Epithelial cell of proximal tubule (primary cell): ENCODE measurements at places on chromosomes 6 and 20.

- no peak for DNase-seq
Measured at GRCh38 chr6:163386329-163386908, 28.1 kb upstream of the QKI start.

DNA sequence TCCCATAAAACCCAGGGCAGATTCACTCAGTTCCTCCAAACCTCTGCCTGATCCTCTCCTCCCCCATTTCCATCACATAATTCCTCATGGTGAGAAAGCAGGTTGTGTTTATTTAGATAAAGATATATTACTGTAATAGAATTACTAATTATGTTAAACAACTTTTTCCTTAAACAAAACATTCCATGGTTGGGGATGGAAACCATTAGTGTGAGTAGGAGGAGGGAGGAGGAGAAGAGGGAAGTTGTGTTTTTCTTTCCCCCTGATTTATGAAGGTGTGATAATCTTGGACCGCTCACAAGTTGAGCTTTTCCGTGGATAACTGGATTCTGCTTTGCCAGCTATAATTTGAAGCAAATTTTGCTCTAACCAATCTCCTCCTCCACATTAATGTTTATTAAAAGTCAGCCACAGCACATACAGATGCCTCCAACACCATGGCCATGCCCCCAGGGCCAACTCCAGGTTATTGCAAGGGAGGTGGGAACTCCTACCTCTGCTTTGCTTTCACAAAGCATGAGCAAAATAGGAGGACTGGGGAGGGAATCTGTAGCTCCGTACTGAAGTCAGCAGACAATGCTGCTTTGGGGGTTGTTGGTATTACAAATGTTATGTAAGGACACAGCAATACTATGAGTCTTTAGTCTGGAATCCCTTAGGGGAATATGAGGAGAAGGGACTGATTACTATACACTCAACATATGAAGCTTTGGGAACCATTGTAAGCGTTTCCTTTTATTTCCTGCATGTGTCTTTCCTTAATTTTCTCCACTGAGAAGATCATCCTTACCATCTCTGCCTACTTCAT, 542.0 kb downstream of the DHX35 start:
- DNase-seq = no peak

- no peak for DNase-seq
Measured at GRCh38 chr20:59515013-59515905, 89.1 kb upstream of the PHACTR3 start.

DNA sequence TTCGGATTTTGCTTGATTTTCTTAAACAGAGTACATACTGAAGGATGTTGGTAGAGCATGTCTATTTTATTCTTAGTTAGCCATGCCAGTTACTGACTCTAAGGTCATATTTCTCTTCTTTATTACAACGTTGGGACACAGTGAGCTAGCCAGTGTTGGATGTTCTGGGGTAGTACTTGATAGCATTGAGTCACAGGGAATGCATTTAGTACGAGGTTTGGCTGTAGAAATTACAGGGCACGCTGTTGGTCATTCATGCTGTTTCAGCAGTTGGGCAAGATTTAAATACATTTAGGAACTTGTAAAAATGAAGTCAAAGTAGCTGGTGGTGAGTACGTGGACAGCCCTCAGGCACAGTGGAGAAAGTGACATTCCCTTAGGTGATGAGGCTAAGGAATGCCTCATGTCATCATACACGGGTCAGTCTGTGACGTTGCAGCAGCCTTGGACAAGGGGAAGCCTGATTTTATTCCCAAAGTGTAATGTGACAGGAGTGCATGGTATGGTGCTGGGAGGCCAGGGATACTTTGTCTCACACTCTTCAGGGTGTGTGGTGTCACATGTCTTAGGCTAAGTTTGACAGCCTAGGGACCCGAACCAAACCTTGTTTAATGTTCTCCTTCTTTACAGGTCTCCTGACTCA, 57.7 kb upstream of the SLC22A1 start:
- DNase-seq = no peak

- no peak for DNase-seq
Measured at GRCh38 chr6:141024526-141024925, 1108.2 kb upstream of the GJE1 start.

DNA sequence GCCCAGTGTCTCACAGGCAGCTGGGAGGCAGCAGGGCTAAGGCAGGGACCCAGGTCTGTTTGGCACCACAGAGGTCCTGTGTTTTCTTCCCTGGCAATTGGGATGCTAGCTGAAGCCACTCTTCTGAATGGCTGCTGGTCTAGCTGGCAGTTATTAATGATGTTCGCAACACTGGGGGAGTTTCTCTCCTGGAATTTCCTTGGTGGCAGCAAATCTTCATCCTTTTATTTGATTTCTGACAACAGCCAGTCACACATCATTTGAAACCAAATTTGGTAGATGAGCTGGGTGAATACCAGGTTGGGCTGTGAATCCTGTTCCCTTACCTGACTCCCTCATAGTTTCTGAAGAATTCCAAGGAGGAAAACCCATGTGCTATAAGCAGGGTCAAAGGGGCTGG, 40.8 kb upstream of the SLC4A11 start:
- DNase-seq = no peak

GRCh38 chr6:12844284-12845223, 128.0 kb downstream of the PHACTR1 start:
- DNase-seq = peak; percentile 2

DNA sequence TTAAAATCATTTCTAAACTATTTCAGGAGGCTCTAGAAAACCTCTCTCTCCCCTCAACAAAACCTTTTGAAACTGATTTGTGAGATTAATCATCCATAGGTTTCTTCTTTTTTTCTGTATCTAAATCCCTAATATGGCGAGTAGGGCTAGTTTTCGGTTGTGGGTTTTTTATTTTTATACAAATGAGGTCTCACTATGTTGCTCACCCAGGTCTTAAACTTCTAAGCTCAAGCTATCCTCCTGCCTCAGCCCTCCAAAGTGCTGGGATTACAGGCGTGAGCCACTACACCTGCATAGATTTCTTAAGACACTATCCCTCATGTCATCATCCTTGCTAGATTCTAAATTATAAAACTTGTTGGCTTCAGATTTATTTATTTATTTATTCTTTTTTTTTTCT, 43.9 kb downstream of the ORC3 start:
- DNase-seq = no peak

GRCh38 chr20:20734475-20734948, 22.1 kb upstream of the RALGAPA2 start:
- DNase-seq = no peak

- DNase-seq = peak; percentile 18
Measured at GRCh38 chr6:48765352-48765961, 654.5 kb upstream of the PTCHD4 start.

DNA sequence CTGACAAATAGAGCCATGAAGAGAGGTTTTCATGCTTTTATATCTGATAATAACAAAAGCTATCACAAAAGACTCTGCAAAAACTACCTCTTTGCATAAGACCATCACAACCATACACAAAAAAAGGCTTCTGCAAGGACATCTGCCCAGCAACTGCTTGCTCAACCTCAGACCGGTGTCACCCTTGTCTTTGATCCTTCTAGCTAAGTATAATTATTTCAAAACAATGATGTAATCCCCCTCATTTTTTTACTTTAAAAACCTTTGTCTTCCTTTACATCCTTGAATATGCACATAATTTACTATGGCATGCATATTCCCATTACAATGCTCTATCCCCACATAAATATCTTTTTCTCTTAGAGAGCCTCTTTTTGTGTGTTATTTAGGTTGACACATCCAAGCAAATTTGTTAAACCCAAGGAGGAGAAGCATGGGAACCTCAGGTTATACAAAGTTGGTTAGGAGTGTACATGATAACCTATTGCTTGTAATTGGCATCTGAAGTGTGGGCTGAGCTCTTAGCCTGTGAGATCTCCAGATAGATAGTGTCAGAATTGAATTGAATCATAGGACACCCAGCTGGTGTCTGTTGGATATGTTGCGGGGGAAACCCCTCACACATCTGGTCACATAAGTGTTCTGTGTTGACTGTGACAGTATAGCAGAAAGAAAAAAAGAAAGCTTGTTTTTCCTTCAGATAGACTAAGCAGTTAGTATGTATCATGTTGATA, 20.7 kb upstream of the CGA start:
- DNase-seq = no peak

- DNase-seq = no peak
Measured at GRCh38 chr20:20367575-20368417, at the start of gene INSM1. TSS of gene INSM1 (plus strand) at chr20:20368104. CDS start at chr20:20368268, 164 bp downstream.

GRCh38 chr6:72955666-72956065, 269.6 kb downstream of the KHDC1L start:
- DNase-seq = no peak

GRCh38 chr6:108578595-108579327, 18.0 kb downstream of the FOXO3 start:
- no peak for DNase-seq

- DNase-seq = no peak
Measured at GRCh38 chr6:15267221-15267620, 21.4 kb downstream of the JARID2 start.

DNA sequence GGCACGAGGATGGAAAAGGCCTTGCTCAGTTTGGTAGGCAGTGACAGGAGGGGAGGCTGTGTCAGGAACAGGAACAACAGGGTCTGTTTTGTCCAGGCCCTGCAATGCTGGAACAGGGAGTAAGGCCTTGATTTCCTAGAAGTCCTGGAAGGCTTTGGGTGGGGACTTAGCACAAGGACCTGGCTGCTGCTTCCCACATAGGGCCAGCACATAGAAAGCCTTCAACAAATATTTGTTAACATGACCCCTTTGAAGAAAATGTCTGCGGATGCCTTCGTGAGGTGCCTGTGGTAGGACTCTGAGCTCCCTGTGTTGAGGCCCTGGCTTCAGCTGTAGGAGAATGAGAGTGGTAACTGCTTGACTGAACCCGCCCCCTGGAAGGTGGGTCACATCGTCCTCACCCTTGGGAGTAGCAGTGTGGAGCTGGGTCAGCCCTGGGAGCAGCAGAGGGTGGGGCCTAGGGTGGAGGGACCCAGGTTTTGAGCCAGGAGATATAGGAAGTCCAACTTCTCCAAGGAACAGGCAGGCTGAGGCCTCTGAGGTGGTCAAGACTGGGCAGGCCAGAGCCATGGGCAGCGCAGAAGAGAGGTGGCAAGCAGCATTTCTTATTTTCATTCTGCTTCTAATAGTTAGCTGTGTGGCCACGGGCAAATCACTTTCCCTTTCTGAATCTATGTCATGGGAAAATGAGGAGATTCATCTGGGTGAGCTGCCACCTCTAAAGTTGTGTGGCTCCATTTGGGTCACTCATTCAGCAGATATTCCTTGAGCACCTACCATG, 50.0 kb downstream of the CNBD2 start:
- DNase-seq = no peak

GRCh38 chr6:56156643-56157042, 90.7 kb downstream of the COL21A1 start:
- DNase-seq = no peak

- DNase-seq = no peak
Measured at GRCh38 chr6:35090734-35091133, 50.4 kb downstream of the TCP11 start.

GRCh38 chr6:113642714-113643406, 214.3 kb upstream of the MARCKS start:
- DNase-seq = no peak

- DNase-seq = no peak
Measured at GRCh38 chr6:124658053-124658452, 304.2 kb upstream of the RNF217 start.

- no peak for DNase-seq
Measured at GRCh38 chr6:136250686-136251008, 536 bp upstream of the MTFR2 start.
